ENCODE measurements at places on chromosomes 3 and 15.

DNA sequence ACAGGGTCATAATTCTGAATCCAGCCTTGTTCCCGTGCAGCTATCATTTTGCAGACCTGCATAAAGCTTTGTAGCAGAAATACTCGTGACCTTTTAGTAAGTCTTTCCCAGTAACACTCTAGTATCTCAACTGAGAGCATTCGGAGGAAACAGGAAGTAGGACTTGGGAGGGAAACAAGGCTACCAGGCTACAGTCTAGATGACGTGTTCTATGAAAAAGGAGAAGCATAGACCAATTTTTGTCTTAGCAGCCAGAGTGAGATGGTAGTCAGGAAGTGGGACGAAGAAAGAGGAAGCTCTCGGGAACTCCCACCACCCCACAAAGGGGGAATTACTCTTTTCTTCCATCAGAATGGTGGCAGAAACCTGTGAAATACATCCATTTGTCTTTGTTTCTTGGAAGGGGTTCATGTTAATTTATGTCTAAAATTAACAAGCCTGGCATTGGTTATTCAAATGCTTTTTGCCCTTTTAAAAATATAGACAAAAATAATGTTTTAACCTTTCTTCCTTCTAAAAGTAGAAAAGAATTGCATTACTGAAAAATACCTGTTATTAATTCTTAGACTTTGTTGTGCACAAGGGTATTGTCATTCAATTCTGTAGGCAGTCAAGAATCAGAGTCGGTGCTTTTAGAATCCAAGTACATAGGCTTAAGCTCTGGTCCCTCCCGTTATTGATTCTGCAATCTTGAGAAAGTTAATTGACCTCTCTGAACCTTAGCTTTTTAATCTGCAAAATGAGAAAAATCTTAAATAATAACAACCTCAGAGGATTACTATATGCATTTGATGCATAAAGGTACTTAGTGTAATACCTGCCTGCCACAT lies 1.6 kb upstream of the SUCNR1 start:
- no peaks in the 10 kb centered on the region for H3K4me1 ChIP-seq
- no peaks in the 10 kb centered on the region for H3K27me3 ChIP-seq
- DNase-seq, result no peak
- H3K36me3 ChIP-seq, result no peaks in the 10 kb centered on the region

GRCh38 chr3:36477655-36478054 lies 97.4 kb downstream of the STAC start:
- no peak overlapping the region for H3K27ac ChIP-seq
- H3K36me3 ChIP-seq, result peaks cover 4% of the 10 kb centered on the region
- no peak overlapping the region for H3K4me3 ChIP-seq
- no peaks in the 10 kb centered on the region for H3K27me3 ChIP-seq
- peaks cover 20% of the 10 kb centered on the region for H3K4me1 ChIP-seq

GRCh38 chr3:52223449-52224408 lies 1.7 kb downstream of the TLR9 start:
- peaks cover 10% of the 10 kb centered on the region for H3K36me3 ChIP-seq
- DNase-seq, result no peak
- H3K27me3 ChIP-seq, result no peaks in the 10 kb centered on the region
- no peak overlapping the region for H3K4me3 ChIP-seq

DNA sequence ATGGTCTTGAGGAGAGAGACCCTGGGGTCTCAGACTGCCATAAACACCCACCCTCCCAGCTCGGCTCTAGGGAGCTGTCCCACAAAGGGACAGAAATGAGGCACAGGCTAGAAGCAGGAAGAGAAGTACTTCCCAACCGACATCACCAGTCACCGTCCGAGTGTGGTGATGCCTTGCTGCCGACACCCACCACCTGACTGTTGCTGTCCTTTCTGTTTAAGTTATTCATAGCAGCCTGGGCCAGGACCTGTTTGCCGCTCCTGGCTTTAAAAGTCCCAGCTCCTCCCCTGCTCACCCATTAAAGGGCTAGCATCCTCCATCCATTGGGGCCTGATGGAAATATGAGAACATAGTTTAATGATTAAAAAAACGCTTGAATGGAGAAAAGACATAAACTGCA lies 13.2 kb upstream of the SPG11 start:
- DNase-seq, result no peak
- peaks cover 2% of the 10 kb centered on the region for H3K27me3 ChIP-seq
- H3K36me3 ChIP-seq, result no peaks in the 10 kb centered on the region
- no peak overlapping the region for H3K4me3 ChIP-seq
- no peaks in the 10 kb centered on the region for H3K4me1 ChIP-seq

DNA sequence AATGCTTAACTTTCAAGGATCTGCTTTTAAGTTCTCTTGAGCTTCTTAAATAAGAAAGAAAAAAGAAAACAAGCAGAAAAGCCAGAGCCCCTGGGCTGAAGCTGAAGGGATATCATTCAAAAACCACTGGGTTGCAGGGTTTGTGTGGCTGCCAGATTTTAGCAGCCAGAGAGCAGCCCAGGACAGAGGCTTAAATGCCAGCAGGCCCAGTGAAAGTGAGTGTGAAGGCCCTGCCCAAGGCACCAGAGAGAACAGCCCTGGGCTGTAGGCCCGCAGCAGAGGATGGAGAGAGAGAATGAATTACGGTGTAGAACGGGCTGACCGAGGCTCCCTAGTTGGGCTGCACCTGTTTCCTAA lies 106.3 kb upstream of the BOC start:
- no peaks in the 10 kb centered on the region for H3K36me3 ChIP-seq
- DNase-seq, result no peak
- no peak overlapping the region for H3K4me3 ChIP-seq
- H3K4me1 ChIP-seq, result peaks cover 5% of the 10 kb centered on the region
- no peaks in the 10 kb centered on the region for H3K27me3 ChIP-seq
- H3K27ac ChIP-seq, result no peak overlapping the region

DNA sequence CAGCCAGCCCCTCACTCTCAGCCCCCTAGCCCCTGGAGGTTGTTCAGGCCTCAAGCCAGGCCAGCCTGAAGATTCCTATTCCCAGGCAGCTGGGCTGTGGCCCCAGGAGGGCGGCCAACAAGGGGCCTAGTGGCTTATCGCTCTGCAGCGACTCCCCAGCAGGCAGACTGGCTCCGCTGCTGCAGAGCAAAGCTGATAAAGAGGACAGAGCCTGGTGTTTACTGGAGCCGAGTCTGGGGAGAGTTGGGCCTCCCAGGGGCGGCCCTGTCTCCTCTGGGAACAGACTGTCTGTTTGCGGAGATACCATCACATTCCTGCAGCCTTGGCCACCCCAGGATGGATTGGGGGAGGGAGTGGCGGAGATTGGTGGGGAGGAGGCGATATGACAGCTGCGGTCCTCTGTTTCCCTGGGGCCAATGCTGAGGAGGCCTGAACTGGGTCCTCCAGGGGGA lies 22.4 kb upstream of the SMAD6 start:
- H3K27ac ChIP-seq, result no peak overlapping the region
- no peaks in the 10 kb centered on the region for H3K4me1 ChIP-seq
- H3K36me3 ChIP-seq, result no peaks in the 10 kb centered on the region

DNA sequence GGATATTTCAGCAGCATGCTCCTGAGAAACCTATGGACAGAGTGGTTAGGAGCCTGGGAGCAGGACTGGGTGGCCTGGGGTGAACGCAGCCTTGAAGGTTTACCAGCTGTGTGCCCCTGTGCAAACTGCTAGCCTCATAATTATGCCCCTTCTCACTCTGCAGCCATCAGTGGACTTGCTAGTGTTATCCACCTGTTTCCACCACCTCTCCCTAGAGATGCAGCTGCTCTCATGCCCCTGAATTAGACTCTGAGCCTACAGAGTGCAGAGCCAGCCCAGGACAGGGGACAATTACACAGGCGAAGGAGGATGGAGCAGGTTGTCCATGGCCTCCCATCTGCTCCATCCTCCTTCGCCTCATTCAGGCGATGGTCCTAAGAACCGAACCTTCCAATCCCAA lies 175.9 kb downstream of the ATP10A start:
- no peak for DNase-seq
- H3K36me3 ChIP-seq, result peaks cover 41% of the 10 kb centered on the region
- H3K4me3 ChIP-seq, result no peak overlapping the region
- peak overlapping the region; percentile 2 for H3K27ac ChIP-seq
- peaks cover 29% of the 10 kb centered on the region for H3K4me1 ChIP-seq
- H3K27me3 ChIP-seq, result no peaks in the 10 kb centered on the region

- H3K4me3 ChIP-seq, result no peak overlapping the region
- no peaks in the 10 kb centered on the region for H3K4me1 ChIP-seq
- H3K36me3 ChIP-seq, result no peaks in the 10 kb centered on the region
These were observed 119.4 kb downstream of the NEO1 start for GRCh38 chr15:73171711-73172110.

GRCh38 chr3:116188231-116188785 lies 257.0 kb downstream of the LSAMP start:
- H3K27ac ChIP-seq, result no peak overlapping the region
- no peak overlapping the region for H3K4me3 ChIP-seq
- H3K36me3 ChIP-seq, result no peaks in the 10 kb centered on the region
- DNase-seq, result no peak

DNA sequence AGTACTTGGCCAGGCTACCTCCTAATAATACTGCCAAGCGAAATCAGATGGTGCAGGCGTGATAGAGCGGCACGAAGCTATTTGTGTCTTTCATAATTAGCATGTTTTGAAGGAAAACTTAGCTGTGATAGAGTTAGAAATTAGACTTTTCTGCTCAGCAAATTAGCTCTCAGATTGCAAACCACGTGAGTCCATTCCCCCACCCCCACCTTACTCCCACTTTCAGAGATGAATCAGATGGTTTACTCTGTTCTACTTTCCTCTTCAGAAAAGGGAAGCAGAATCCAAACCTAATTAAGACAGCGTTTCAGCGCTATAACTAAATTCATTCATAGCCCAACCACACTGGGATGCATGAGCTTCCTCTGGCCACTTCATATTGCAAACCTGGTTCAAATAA lies 214.6 kb downstream of the SLCO3A1 start:
- no peaks in the 10 kb centered on the region for H3K4me1 ChIP-seq
- no peak for DNase-seq
- H3K27ac ChIP-seq, result no peak overlapping the region
- no peaks in the 10 kb centered on the region for H3K27me3 ChIP-seq
- no peak overlapping the region for H3K4me3 ChIP-seq

GRCh38 chr3:170352936-170353335 lies 4.6 kb upstream of the SKIL start:
- no peak overlapping the region for H3K27ac ChIP-seq
- no peak overlapping the region for H3K4me3 ChIP-seq
- H3K27me3 ChIP-seq, result no peaks in the 10 kb centered on the region
- H3K4me1 ChIP-seq, result no peaks in the 10 kb centered on the region
